ENCODE measurements at places on chromosomes 7 and 10. TPM values are rescaled to one million over a fixed set of nuclear protein-coding genes. Genes with fewer than 3 reads are reported as not detected.

- no peak for DNase-seq
- H3K27me3 ChIP-seq: no peaks in the 10 kb centered on the region
- no peaks in the 10 kb centered on the region for H3K4me1 ChIP-seq
- H3K4me3 ChIP-seq: no peak overlapping the region
- no peaks in the 10 kb centered on the region for H3K36me3 ChIP-seq
Measured at GRCh38 chr7:34662058-34662708, 4.2 kb downstream of the NPSR1 start.

DNA sequence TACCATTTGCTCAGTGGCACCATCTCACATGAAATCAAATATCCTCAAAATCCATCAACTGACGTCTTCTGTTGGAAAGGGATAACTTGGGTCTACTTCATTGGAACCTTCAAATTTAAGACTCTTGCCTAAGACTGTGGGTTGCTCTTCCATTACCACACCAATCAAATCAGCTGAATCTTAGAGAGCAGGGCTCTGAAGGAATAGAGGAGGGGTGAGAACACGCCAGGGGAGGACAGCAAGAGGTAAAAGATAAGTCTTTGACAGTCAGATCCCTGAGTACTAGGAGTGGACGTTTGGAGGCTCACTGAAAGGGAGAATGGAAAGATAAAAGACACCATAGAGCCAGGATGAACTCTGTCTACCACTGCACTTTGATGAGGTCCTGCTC lies 107.5 kb downstream of the CCDC71L start:
- no peaks in the 10 kb centered on the region for H3K36me3 ChIP-seq
- no peak overlapping the region for H3K27ac ChIP-seq
- DNase-seq: no peak
- H3K4me3 ChIP-seq: no peak overlapping the region

- DNase-seq: no peak
- peak overlapping the region; percentile 75 for H3K27ac ChIP-seq
- H3K36me3 ChIP-seq: no peaks in the 10 kb centered on the region
- H3K4me3 ChIP-seq: peak overlapping the region; percentile 26
- peaks cover 14% of the 10 kb centered on the region for H3K4me1 ChIP-seq
Measured at GRCh38 chr10:34526758-34527730, 288.1 kb downstream of the PARD3 start.

- peaks cover 4% of the 10 kb centered on the region for H3K4me1 ChIP-seq
- peaks cover 26% of the 10 kb centered on the region for H3K36me3 ChIP-seq
- H3K4me3 ChIP-seq: no peak overlapping the region
- H3K27me3 ChIP-seq: no peaks in the 10 kb centered on the region
- H3K27ac ChIP-seq: no peak overlapping the region
- no peak for DNase-seq
Measured at GRCh38 chr10:15515202-15515601, 144.1 kb upstream of the FAM171A1 start.

DNA sequence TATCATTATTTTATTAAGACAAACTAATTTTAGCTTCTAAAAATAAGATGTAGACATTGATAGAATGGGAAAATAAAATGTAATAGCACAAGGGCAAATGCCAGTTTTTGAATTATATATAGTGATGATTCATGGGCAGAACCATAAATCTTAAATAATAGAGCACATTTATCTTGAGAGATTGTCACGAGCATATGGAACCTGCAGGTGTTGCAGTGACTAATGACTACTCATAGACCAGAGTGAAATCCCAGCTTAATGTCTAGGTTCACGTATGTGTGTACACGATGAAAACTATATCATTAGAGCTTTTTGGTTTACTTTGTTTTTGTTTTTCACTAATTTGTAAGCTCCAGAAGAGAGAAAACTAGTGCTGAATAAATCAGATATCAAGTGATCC lies 150.2 kb upstream of the CACNA2D1 start:
- no peaks in the 10 kb centered on the region for H3K36me3 ChIP-seq
- H3K4me1 ChIP-seq: peaks cover 8% of the 10 kb centered on the region
- no peak overlapping the region for H3K4me3 ChIP-seq
- no peaks in the 10 kb centered on the region for H3K27me3 ChIP-seq
- no peak overlapping the region for H3K27ac ChIP-seq

GRCh38 chr10:42637142-42637541 lies 1.2 kb downstream of the ZNF33B start:
- H3K4me3 ChIP-seq: peak overlapping the region; percentile 88
- H3K36me3 ChIP-seq: no peaks in the 10 kb centered on the region
- no peak for DNase-seq

DNA sequence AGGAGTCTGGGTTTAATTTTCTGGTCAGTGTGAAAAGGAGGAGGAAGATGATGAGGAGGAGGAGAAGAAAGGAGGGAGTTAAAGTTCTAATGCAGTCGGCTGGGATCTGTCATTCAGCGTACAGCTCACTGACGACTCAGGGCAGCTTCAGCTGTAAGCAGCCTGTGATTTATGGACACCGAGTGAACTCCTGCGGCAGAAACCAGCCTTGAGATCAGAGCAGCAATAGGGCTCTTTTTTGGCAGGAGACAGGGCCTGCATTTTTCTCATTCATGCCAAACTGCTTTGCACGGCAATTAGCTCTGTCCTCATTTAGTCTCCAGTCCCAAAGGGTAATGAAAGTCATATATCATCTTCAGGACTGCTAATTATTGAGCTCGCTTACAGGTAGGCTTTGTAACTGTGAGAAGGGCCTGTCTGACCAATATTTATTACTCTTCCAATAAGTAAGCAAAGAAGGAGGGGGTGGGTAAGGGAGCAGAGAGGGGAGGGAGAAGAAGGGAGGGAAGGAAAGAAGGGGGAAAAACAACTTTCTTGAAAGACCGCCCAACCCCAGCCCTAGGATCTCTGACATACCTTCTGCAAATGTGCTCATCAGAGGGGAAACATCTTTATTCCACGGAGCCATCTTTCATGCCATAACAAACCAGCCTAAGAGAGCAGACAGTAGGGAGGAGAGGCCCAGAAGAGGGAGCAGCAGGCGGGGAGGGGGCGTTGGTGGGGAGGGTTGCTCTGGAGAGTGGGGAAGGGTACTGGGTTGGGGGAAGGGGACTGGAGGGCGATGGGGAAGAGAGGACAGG lies 48.1 kb upstream of the COMTD1 start:
- DNase-seq: no peak
- H3K4me3 ChIP-seq: no peak overlapping the region
- H3K27ac ChIP-seq: no peak overlapping the region
- H3K36me3 ChIP-seq: no peaks in the 10 kb centered on the region

DNA sequence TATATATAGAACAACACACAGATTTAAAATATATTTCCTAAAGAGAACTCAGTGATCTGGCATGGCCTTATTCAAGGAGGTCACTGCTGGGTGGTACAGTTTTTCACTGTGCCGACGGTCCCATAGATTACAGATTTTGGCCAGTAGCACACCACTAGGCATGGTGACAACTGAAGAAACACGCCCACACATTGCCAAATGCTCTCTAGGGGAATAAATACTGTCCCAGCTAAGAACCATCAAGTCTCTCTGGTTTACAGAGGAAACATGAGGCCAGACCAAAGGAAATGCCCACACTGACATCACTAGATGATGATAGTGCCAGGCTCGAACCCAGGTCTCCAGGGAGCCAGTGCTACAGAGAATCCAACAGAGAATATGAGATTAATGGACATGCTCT lies 316.8 kb downstream of the ELMO1 start:
- H3K4me1 ChIP-seq: peaks cover 12% of the 10 kb centered on the region
- no peaks in the 10 kb centered on the region for H3K36me3 ChIP-seq
- H3K27ac ChIP-seq: no peak overlapping the region

- DNase-seq: no peak
- no peaks in the 10 kb centered on the region for H3K27me3 ChIP-seq
- H3K4me1 ChIP-seq: peaks cover 43% of the 10 kb centered on the region
- H3K36me3 ChIP-seq: no peaks in the 10 kb centered on the region
- H3K4me3 ChIP-seq: peak overlapping the region; percentile 30
Measured at GRCh38 chr10:89351412-89351779, 23.6 kb downstream of the IFIT3 start.

- H3K4me3 ChIP-seq: no peak overlapping the region
- H3K4me1 ChIP-seq: peaks cover 4% of the 10 kb centered on the region
- DNase-seq: no peak
- H3K27ac ChIP-seq: no peak overlapping the region
- H3K27me3 ChIP-seq: no peaks in the 10 kb centered on the region
Measured at GRCh38 chr10:114764656-114765055, 56.9 kb upstream of the FHIP2A start.

The SYT15 gene
- 2.6 TPM for total RNA-seq

The MNX1 gene
- total RNA-seq: not detected

GRCh38 chr10:113028456-113029440 lies 78.7 kb downstream of the TCF7L2 start:
- H3K4me1 ChIP-seq: peaks cover 36% of the 10 kb centered on the region
- H3K27me3 ChIP-seq: no peaks in the 10 kb centered on the region
- H3K27ac ChIP-seq: peak overlapping the region; percentile 81
- H3K4me3 ChIP-seq: peak overlapping the region; percentile 39
- no peaks in the 10 kb centered on the region for H3K36me3 ChIP-seq
- no peak for DNase-seq

GRCh38 chr10:33666686-33667480 lies 332.4 kb upstream of the NRP1 start:
- H3K27ac ChIP-seq: no peak overlapping the region
- H3K27me3 ChIP-seq: no peaks in the 10 kb centered on the region
- H3K4me3 ChIP-seq: no peak overlapping the region
- no peak for DNase-seq
- H3K4me1 ChIP-seq: no peaks in the 10 kb centered on the region

- H3K36me3 ChIP-seq: peaks cover 23% of the 10 kb centered on the region
- H3K27me3 ChIP-seq: no peaks in the 10 kb centered on the region
- H3K4me1 ChIP-seq: peaks cover 22% of the 10 kb centered on the region
- DNase-seq: no peak
- H3K4me3 ChIP-seq: no peak overlapping the region
- no peak overlapping the region for H3K27ac ChIP-seq
Measured at GRCh38 chr10:128068398-128069285, 57.6 kb downstream of the MKI67 start.

DNA sequence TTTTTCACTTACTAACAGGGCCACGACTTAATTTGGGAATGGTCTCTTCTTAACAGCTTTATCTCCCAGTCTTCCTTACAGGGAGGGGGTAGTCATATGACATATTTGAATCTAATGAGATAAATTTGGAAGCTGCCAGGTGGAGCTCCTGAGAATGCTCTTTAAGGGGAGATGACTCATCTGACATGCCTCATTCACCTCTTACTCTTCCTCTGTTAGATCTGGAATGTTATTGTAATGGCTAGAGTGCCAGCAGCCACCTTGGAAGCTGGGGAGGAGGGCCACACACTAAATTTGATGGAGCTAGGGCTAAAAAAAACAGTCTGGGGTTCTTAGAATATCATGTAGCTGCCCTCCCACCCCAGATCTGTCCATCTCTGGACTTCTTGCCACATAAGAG lies 22.7 kb downstream of the HECW1 start:
- DNase-seq: no peak
- H3K4me1 ChIP-seq: no peaks in the 10 kb centered on the region
- H3K36me3 ChIP-seq: no peaks in the 10 kb centered on the region
- no peak overlapping the region for H3K27ac ChIP-seq
- H3K27me3 ChIP-seq: no peaks in the 10 kb centered on the region

The KCND2 gene
- total RNA-seq: 0.14 TPM

- no peaks in the 10 kb centered on the region for H3K4me1 ChIP-seq
- H3K27me3 ChIP-seq: no peaks in the 10 kb centered on the region
- no peak for DNase-seq
- no peaks in the 10 kb centered on the region for H3K36me3 ChIP-seq
- H3K27ac ChIP-seq: no peak overlapping the region
Measured at GRCh38 chr7:101378751-101379174, 16.1 kb downstream of the COL26A1 start.

The ZSCAN21 gene
- total RNA-seq: 16.6 TPM

The EDRF1 gene
- total RNA-seq: 14.2 TPM

DNA sequence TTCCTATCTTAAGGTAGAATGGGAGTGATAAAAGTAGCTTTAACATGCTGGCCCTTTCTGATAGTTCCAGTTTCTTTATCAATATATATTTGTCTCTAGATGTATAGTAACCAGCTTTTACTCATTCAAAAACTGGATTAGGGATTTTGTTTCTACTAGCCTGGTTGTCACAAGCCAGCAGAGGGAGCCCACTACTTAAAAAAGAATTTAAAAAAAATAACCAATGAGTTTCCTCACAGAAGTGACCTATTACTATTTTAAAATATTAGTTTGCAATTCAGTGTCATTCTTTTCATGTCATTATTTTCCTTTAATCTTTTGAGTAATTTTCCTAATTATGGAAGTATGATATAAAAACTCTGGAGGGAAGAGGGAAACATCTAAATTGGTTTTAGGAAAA lies 142.1 kb downstream of the PHTF2 start:
- H3K4me1 ChIP-seq: no peaks in the 10 kb centered on the region
- no peak overlapping the region for H3K4me3 ChIP-seq
- H3K27ac ChIP-seq: no peak overlapping the region
- H3K27me3 ChIP-seq: no peaks in the 10 kb centered on the region

DNA sequence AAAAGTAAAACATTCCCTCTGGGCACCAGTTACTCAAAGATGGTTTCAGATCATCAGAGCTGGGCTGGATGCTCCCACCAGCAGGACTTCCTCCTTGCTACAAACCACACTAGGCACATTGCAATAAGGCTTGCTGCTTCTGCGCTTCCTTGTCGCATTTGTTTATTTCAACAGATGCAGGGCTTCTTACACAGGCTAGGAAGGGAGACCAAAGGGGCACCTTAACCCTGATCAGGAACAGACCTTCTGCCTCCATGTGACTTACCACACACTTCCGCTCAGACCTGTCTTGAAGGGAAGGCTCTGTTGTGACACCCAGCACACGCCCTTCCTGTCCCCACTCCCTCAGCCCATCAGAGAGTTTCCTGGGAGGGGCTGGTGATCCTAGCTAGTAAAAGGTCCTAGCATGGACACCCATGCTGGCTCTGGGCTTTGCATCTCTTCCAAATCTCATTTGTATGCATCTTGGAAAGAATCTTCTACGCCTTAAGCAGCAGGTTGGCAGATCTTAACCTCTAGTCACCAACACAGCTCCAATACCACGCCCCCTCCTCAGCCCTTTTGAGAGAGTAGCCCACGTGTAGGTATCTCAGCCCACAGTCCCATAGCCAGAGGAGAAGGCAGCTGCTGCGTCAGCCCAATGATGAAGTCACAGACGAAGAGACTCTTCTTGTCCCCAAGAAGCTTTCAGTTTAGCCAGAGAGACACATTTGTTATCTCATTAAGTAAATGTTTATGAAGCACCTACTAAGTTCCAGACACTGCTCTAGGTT lies 47.1 kb upstream of the SVIL start:
- no peak for DNase-seq
- peaks cover 11% of the 10 kb centered on the region for H3K36me3 ChIP-seq
- no peaks in the 10 kb centered on the region for H3K27me3 ChIP-seq
